ENCODE measurements at places on chromosomes 3 and 15.
A peak's percentile ranks its signal among the peaks of the same experiment; 100 is the strongest.

DNA sequence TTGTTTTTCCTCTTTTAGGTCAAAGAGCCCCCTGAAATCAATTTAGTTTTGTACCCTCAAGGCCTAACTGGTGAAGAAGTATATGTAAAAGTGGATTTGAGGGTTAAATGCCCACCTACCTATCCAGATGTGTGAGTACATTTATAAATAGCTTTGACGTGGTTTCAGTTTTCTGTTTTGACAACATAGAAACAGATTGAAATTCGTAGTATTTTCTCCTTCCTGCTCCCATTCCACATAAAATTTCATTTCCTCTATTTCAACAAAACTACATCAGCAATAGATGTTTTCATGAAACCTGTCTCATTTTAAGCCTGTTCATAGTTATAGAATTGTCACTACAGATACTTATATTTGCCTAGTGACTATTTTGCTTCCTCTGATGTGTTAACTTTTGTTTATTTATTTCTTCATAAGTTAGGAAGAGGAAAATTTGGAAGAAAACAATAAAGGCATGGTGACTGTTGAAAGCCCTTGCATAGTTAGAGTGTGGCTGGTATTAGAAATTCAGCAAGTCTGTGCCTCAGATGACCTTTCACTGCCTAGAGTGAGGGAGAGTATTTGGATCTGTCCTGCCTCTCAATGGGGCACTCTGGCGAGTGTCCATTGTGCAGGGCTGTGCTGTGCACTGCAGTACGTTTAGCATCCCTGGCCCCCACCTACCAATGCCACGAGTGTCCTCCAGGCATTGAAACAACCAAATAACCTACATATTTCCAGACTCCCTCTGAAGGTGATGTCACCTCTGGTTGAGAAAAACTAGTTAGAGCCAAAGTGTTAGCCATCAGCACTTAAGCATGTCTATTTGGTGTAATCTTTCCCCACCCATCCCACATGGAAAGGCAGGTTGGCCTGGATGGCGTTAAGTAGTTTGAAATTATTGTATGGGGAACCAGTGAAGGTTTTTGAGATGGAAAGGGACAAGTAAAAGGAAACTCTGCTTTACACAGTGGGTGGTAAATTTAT is 5.9 kb downstream of the EIF2AK4 start:
- peak; percentile 52 for DNase-seq

GRCh38 chr15:100891307-100892012 is 11.8 kb downstream of the ALDH1A3 start:
- no peak for DNase-seq

- DNase-seq, result peak; percentile 61
Observed at GRCh38 chr3:167032267-167032876, 347.7 kb downstream of the ZBBX start.

DNA sequence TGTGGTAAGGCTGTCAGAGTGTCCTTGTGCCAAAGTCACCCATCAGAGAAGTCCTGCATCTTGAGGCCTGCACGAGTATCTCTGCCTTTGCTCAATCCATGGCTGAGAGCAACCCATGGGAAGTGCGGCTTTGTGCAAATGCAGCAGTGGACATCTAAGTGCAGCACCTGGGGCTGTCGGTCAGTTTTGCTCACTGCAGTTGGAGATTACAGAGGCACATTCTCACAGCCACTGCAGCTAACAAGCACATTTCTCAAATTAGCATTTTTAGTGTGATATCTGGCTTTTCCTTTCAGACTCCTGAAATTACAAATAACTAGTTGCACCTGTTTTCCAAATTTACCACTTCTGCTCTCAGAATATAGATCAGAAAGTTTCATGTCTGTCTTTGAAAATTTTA is 81.5 kb upstream of the DAZL start:
- no peak for DNase-seq

GRCh38 chr3:197227780-197228574 is 70.4 kb downstream of the DLG1 start:
- no peak for DNase-seq
